Bladder microvascular endothelial cell (primary cell): ENCODE measurements at places on chromosomes 6 and 20. TPM values are rescaled to one million over a fixed set of nuclear protein-coding genes. Genes with fewer than 3 reads are reported as not detected.

The MYLK2 gene
- total RNA-seq = 0.49 and 16.7 TPM in 2 replicates

The SPATS1 gene
- not detected in 2 replicates for total RNA-seq

The TUBB2B gene
- total RNA-seq = 3.4 and 8.1 TPM in 2 replicates

The TSBP1 gene
- total RNA-seq = not detected in 2 replicates

The FAM135A gene
- 12.0 and 17.2 TPM in 2 replicates for total RNA-seq

The CAP2 gene
- total RNA-seq = 2.6 and 4.2 TPM in 2 replicates

The GPX5 gene
- not detected in 2 replicates for total RNA-seq

The PSORS1C2 gene
- total RNA-seq = not detected in 2 replicates

The GJA10 gene
- total RNA-seq = not detected in 2 replicates

The PNISR gene
- total RNA-seq = 30.1 and 84.7 TPM in 2 replicates

The COL11A2 gene
- 0.16 and 0.38 TPM in 2 replicates for total RNA-seq

The SLC12A5 gene
- total RNA-seq = 0.81 and 1.3 TPM in 2 replicates

The TAAR9 gene
- not detected in 2 replicates for total RNA-seq

The PRDM13 gene
- not detected in 2 replicates for total RNA-seq

The SCRT2 gene
- not detected in 2 replicates for total RNA-seq

The CAGE1 gene
- total RNA-seq = under 0.01 and 0.06 TPM in 2 replicates

The UBE2C gene
- total RNA-seq = 8.9 and 20.7 TPM in 2 replicates

The MTO1 gene
- 21.9 and 34.8 TPM in 2 replicates for total RNA-seq

The SLC22A3 gene
- not detected in 2 replicates for total RNA-seq

The SDC4 gene
- 12.6 and 88.2 TPM in 2 replicates for total RNA-seq

The SAPCD1 gene
- 1.3 and 2.9 TPM in 2 replicates for total RNA-seq

The ARFGEF3 gene
- 2.1 and 3.9 TPM in 2 replicates for total RNA-seq

The SNPH gene
- 3.7 and 5.5 TPM in 2 replicates for total RNA-seq

The ANKRD66 gene
- total RNA-seq = not detected in 2 replicates

The KHDRBS2 gene
- not detected in 2 replicates for total RNA-seq

The SMLR1 gene
- total RNA-seq = not detected in 2 replicates

The CRISP3 gene
- total RNA-seq = not detected in 2 replicates

The BMP2 gene
- 13.8 and 17.2 TPM in 2 replicates for total RNA-seq

The ZKSCAN3 gene
- total RNA-seq = 3.7 and 7.2 TPM in 2 replicates

The BANF2 gene
- not detected in 2 replicates for total RNA-seq

The HM13 gene
- total RNA-seq = 31.6 and 74.3 TPM in 2 replicates

The NPBWR2 gene
- not detected in 2 replicates for total RNA-seq

The POU5F1 gene
- 0.19 and 0.32 TPM in 2 replicates for total RNA-seq

The KIF6 gene
- total RNA-seq = 0.25 TPM in 1 of 2 replicates, not detected in the other

The NSFL1C gene
- 19.3 and 36.1 TPM in 2 replicates for total RNA-seq
